Hematopoietic multipotent progenitor cell treated with erythropoietin and hydrocortisone succinate and interleukin-3 and kit ligand, for 8 days (in vitro differentiated cells): ENCODE measurements at places on chromosomes 13 and 19.

- DNase-seq = no peak
Measured at GRCh38 chr13:111363121-111363520, 42.7 kb downstream of the TEX29 start.

DNA sequence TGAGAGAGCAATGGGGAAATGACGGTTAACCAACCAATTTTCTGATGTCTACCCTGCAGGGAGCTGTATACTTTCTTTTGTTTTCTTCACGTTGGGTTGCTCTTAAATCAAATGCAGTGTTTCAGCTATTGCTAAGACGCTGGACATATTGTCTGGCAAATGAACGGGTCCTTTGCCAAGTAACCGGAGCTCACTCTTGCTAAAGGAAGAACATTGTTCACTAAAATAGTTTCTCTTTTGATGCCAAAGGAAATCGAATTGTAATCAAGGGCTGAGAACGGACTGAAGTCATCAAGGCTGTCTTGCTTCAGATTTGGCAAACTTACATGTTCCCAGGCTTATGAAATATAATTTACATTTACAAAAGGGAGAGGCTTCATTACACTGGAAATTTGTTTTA, 142.3 kb upstream of the ARGLU1 start:
- DNase-seq = no peak

DNA sequence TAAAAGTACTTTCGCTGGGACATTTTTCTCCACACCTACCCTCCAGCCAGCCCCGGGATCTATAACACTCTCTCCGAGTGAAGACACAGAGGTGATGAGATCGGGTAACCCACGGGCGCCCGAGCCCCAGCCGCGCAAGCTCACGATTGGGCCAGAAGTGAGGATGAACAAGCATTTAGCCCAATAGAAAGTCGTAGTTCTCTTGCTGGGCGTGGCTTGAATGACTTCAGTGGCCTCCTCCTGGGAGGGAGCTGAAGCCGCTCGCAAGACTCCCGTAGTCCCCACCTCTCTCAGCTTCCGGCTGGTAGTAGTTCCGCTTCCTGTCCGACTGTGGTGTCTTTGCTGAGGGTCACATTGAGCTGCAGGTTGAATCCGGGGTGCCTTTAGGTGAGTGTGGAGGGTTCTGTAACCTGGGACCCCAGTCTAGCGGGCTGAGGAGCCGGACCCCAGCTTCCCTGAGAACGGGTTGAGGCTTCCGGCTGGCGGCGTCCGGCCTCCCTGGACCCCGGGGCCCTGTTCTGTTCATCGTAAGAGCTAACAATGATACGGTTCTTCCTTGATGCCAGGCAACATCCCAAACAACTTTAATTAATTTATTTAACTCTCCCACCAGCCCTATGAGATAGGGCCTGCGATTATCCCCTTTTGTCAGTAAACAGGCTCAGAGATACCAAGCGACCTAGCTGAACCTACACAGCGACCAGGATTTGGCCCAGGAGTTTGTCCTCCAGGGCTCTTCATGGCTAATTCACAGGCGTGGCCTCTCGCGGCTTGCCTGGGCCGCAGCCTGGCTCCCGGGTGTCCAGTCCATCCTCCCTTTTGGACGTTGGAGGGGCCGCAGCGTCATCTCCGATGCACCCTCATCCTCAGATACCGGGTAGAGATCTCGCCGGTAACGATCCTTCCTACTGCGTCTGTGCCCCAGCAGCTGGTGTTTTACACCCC, at the start of gene COX6B1:
TSS of gene COX6B1 (plus strand) at position 307 of the 945 bp plus-strand sequence. CDS start 2,921 bp downstream, outside the sequence.
- DNase-seq = peak; percentile 99

DNA sequence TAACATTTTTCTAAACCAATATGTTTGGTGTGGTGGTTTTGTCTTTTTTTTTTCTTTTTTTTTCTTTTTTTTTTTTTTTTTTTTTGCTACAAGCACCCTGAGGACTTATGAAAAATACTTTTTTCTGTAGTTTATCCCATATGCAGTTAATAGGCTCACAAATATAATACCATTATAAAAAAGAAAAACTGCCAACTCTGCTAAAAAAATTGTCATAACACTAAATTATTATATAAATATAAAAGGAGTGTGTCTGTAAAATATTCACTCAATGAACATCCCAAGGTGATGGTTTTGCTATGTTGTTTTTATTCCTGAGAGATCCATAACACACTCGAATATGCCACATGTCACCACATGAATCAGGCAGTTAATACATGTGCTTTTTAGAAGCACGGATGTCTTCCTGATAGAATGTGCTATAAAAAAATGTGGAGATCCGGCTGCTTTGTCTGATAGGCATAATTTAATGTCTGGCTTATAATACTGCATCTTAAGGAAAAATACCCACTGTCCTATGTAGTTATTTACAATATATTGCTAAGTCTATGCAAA, 110.7 kb upstream of the ZNF507 start:
- no peak for DNase-seq

GRCh38 chr19:16135430-16136127, 7.9 kb upstream of the HSH2D start:
- DNase-seq = no peak

DNA sequence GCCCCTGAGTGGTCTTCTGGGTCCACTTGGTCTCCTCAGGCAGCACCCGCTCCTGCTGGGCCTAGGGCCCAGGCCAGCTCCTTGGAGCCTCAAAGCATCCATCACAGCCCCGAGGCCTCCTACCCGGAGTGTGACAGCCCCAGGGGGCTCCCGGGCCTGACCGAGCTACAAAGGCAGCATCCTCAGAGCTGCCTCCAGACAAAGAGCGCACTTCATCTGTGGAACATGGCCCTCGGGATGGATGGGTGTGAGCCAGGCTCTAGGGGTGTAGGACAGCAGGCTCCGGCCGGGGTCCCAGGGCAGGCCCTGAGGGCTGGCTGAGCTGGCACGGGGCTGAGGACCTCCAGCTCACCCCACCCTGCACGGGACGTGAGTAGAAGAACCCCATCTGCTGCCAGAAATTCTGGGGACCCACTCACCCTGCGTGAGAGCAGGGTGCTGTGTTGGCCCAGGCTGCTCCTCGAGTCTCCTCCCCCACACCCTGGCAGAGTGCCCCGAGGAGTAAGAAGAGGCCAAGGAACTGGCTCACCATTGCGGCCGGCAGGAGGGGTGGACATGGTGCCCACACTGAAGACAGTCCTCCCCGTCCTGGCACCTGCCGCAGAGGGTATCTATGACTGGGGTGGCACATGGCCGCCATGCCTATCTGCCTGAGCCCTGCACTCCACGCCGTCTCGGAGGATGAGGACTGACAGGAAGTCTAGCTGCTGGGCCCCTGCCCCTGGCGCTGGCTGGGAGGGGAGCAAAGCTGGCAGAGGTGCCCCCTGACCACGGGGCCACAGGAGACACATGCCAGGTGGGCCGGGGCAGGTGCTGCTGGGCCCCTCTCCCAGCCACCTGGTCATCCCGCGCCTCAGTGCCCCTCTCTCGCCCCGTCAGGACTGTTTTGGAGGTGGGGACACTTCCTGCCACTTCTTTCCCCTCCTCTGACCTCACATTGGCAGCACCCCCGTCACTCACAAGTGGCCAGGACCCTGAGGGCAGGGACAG, 22.3 kb downstream of the CEBPG start:
- no peak for DNase-seq

DNA sequence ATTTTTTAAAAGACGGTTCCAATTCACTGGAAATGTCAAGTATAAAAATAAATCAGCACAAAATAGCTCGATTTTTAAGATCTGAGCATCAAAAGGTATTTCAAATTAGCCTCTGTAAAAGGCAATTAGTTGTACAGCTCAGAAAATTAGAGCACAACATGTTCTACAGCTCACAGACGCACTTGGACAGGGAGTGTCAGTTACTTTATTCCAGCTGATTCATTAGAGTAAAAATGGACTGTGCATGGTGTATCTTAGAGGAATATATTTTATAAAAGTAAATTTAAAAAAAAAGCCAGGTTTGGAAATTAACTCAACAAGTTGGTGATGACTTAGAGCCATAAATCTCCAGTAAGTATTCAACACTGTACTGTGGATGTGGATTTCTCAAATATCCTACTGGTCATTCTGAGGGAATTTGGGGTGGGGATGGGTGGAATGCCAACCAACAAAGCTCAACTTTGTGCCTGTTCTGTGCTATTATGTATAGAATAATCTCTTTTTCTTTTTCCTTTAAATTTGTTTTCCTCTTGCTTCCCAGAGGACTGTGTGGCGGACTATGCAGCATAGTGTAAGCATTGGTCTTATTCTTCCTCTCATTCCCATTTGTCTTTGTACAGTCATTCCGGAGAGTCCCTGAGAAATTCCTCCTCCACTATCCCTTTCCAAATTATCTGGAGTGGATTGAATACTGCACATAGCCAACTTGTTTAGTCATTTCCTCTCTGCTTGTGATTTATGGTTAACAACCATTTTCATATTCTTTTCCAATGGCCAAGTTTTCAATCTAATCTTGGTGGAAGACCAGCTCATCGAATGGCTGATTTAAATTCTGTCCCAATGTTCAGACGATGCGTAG, 169.3 kb downstream of the DCT start:
- no peak for DNase-seq

DNA sequence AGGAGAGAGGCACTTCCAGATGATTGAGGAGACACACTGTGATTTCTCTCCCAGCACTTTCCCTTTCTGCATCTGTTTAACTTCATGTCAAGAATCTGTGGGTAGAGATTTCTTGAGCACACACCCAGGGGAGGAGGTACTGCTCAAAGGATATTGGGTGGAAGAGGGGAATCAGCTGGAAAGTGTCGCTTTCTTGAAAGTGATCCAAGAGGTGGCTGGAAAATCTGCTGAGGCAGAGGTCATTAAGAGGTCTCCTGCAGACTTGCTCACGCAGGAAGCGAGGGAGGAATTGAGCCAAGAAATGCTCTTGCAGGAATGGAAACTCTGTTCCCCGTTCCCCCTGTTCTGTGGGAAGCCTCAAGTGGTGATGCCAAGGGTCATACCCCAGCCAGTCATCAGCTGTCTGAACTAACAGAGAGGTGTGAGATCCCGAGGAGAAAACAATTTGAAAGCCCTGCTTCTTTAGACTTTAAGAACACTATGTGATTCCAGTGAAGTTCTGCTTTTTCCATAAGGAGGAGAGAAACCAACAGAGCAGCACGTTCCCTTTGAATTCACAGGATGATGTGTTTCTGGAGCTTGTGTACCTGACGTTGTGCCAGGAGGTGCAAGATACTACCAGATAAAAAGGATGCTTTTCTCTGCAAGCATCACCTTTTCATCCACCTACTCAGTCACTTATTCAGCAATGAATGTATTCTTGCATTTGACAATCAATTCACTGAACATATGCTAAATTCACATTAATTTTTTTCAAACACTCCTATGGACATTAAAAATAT, 163.4 kb upstream of the GPR12 start:
- DNase-seq = no peak

GRCh38 chr13:114038211-114038613, 64.3 kb upstream of the C13orf46 start:
- no peak for DNase-seq

DNA sequence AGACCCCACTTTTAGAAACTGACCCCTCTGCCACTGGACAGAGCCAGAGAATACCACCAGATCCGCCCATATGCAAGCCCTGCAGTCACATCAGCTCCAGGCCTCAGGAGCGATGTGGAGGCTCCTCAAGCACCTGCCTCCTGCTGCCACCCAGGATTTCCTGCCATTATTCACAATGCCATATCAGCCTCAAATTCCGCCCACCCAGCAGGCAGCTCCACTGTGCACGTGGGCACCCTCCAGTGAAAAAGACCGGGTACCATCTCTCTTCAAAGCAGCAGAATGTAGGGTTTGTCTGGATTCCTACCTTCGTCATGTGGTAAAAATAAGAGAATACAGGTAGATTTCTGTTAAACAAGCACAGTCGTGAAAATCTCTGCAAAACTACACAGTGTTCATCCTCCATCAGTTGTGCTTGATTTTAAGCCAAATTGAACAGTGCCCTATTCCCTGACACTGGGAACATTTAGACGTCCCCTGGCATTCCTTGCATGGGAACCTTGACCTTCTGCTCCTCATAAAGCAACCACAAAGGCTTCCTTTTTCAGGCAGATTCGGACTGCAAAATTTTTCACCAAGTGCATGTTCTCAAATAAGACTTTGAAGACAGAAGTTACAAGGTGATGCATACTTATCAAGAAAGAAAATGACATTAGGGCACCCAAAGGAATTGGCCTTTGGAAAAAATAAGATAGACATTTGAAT, 56.4 kb downstream of the FAM124A start:
- no peak for DNase-seq

DNA sequence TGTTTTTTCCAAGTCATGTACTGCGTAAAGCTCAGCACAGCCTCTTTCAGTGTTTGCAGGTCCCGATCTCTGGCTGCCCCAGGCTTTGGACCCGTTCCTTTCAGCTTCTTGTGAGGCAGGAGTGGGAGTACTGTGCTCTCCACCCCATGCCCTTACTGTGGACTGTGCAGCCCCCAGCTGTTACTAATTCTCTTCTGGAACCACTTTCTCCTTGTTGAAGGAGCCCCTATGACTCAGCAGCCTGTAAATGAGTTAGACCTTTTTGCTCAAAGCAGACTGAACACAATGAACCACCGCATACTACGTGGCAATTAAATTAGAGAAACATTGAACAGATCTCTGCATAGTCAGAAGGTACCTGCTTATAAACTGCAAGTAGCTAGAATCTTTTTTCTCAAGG, 39.0 kb downstream of the SERTM1 start:
- no peak for DNase-seq

- no peak for DNase-seq
Measured at GRCh38 chr19:45094137-45094536, 1.2 kb downstream of the PPP1R37 start.

- no peak for DNase-seq
Measured at GRCh38 chr13:95258619-95259194, 42.5 kb downstream of the ABCC4 start.

DNA sequence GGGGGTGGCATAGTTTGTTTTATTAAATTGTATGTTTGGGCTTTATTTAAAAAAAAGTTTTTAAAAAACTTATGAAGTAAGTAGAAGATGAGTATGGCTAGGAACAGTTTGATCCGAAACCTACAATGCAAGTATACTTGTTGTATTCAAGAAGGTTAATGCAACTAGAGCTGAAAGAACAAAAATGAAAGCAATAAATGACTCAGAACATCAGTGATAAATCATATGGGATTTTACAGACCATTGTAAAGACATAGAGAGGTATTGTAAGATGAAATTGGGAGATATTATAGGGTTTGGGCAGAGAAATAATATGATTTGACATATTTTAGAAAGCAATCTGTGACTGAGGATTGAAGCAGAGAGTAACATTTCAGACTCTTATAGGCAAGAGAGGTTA, 1135.3 kb downstream of the SLITRK5 start:
- no peak for DNase-seq

DNA sequence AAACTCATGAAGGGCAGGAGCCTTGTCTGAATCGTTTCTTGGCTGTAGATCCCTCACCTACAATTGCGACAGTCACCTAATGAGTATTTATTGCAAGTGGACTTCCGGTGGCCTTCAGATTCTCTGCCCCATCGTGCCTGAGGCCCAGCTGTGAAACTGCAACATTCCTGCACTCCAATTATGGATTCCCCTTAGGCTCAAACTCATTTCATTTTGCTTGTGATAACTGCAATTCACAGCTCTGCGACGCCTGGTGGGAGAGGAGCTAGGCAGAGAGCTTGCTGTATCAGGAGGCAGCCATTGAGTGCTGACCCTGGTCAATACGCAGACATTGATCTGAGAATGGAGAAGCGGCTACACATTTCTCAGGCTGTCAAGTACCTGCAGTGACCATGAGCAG, 59.0 kb downstream of the CCDC70 start:
- DNase-seq = no peak

GRCh38 chr13:57583529-57583928, 48.0 kb upstream of the PCDH17 start:
- no peak for DNase-seq
